Keratinocyte (primary cell): ENCODE measurements at places on chromosomes 6 and 20. TPM values are rescaled to one million over a fixed set of nuclear protein-coding genes. Genes with fewer than 3 reads are reported as not detected.
A peak's percentile ranks its signal among the peaks of the same experiment; 100 is the strongest.

GRCh38 chr6:52132292-52132691 lies 44.9 kb upstream of the PKHD1 start:
- H3K4me1 ChIP-seq = no peaks in the 10 kb centered on the region
- H3K4me3 ChIP-seq = no peak overlapping the region
- no peak for DNase-seq
- no peak overlapping the region for H3K27ac ChIP-seq

DNA sequence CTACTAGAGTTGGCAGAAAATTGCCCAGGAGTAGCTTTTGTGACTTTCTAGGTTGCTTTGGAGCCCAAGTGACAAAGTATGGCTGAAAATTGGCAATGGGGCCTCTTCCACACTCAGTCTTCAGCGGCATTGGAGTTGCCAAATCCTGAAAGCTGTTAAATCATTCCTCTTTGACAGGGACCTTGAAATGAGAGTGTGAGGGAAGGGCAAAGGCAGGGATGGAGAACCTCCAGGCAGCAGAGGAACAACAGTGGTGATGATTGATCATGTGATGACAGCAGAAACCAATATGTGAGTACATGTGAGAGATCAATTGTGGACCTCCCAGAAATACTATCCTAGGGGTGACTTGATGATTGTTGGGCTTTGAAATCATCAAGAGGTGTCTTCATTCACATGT lies 393.9 kb downstream of the KIF16B start:
- no peaks in the 10 kb centered on the region for H3K27me3 ChIP-seq
- H3K4me1 ChIP-seq = no peaks in the 10 kb centered on the region
- no peak overlapping the region for H3K27ac ChIP-seq
- DNase-seq = no peak
- no peaks in the 10 kb centered on the region for H3K36me3 ChIP-seq

DNA sequence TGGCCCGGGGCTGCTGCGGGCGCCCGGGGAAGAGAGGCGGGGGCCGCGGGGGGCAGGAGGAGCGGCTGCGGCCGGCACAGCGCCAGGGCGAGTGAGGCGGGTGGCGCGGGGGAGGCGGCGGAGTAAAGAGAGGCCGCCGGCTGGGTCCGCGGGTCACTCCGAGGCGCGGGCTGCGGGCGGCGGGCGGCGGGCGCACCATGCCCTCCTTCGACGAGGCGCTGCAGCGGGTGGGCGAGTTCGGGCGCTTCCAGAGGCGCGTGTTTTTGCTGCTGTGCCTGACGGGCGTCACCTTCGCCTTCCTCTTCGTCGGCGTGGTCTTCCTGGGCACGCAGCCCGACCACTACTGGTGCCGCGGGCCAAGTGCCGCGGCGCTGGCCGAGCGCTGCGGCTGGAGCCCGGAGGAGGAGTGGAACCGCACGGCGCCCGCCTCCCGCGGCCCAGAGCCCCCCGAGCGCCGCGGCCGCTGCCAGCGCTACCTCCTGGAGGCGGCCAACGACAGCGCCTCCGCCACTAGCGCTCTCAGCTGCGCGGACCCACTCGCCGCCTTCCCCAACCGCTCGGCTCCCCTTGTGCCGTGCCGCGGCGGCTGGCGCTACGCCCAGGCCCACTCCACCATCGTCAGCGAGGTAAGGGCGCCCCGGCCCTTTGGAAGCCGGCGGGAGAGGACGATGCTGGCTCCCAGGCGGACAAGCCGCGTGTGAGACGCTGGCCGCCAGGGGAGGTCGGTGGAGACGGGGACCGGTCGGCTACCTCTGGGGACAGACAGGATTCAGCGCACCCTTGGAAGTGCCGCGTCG lies at the start of gene SLC22A3:
SLC22A3 (plus strand) TSS at position 156 of the 797 bp plus-strand sequence; CDS start at position 198, 42 bp downstream.
- H3K4me1 ChIP-seq = peaks cover 13% of the 10 kb centered on the region
- H3K36me3 ChIP-seq = no peaks in the 10 kb centered on the region
- DNase-seq = no peak
- H3K27ac ChIP-seq = no peak within 1 kb of the TSS
- peak within 1 kb of the TSS; percentile 51 for H3K4me3 ChIP-seq

EBF4 gene
- polyA plus RNA-seq = 0.12 to 0.17 TPM in 2 of 3 replicates, not detected in the other

HSD17B8 gene
- polyA plus RNA-seq = 18.6 to 22.1 TPM (median 20.7 TPM) in 3 replicates

MEP1A gene
- 0.05 to 0.07 TPM (median 0.06 TPM) in 3 replicates for polyA plus RNA-seq

AIF1 gene
- not detected in 3 replicates for polyA plus RNA-seq

DEFB124 gene
- polyA plus RNA-seq = not detected in 3 replicates
